ENCODE measurements at places on chromosomes 16 and 17. TPM values are rescaled to one million over a fixed set of nuclear protein-coding genes. Genes with fewer than 3 reads are reported as not detected.
A peak's percentile ranks its signal among the peaks of the same experiment; 100 is the strongest.

Gene OR3A3
- total RNA-seq, result not detected

Gene FKBP10
- 33.6 TPM for total RNA-seq

DNA sequence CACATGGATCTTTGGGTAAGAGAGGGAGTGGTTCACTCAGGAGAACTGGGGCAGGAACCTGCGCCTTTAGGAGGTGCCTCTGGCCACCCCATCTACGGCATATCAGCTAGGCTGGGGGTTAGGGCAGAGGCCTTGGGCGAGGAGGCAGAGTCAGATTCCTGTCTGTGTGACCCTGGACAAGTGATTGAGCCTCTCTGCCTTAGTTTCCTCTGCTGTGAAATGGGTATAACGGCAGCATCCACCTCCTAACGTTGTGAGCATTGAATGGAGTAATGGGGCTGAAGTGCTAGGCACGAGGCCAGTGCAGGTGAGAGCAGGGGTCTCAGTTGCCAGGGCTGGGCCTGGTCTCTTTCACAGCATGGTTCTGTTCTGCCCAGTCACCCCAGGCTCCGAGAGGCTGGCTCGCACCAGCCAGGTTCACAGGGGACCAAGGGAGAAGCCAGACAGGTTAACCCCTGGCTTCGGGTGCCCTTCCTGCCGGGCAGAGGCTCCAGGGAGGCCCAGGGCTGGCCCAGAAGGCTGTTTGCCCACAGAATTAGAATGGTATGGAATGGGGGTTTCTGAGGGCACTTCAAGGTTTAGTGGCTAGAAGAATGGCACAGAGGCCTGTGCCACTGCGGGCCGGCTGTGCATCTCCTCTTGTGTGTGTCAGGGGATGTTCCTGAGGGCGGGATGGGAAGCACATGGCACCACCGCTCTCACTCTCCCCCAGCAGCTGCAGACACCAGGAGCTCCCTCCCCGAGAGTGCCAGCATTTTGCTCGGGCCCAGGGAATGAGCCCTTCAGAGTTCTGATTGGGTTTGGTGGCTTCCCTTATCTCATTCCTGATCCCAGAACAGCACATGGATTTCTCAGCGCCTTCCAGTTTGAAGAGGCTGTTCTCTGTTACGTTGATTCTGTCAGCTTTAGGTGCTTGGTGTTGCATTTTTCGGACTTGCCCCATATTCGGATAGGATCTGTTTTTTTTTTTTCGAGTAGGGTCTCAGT is 23.8 kb downstream of the UNC13D start:
- H3K36me3 ChIP-seq, result peaks cover 27% of the 10 kb centered on the region
- H3K4me3 ChIP-seq, result no peak overlapping the region
- DNase-seq, result no peak
- H3K4me1 ChIP-seq, result peaks cover 21% of the 10 kb centered on the region
- H3K27me3 ChIP-seq, result no peaks in the 10 kb centered on the region
- no peak overlapping the region for H3K27ac ChIP-seq

DNA sequence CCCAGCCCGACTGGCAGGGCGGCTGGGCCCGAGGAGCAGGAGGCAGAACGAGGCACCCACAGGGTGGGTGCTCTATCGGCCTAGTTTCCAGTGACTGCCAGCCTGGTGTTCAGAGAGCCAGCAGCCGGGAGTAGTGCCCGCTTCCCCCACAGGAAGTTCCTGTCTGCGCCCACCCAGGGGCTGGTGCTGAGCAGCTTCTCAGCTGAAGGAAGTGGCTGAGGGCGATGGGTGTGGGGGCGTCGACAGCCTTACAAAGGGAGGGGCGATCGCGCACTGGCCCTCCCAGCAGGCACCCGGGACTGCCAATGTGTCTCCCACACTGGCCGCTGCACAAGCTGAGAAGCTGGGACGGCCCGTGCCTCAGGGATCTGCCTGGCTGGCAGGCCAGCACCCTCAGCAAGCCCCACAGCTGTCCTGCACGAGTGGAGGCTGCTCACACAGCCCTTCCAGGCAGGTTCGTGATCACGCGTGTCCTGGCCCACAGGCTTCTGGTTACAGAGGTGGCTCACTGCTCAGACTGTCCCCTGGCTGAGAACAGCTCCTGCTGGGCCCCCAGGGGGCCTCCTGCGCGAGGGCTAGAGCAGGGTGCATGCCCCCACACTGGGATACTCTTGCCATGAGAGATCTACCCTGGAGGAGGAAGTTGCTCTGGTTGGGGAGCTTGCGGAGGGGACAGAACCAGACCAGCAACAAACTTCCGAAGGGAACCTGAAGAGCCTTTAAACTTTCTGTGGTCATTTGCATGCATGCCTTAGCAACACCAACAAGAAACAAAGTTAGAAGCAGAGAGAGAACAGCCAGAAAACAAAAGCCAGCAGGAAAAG is 2.5 kb downstream of the RNF166 start:
- no peak overlapping the region for H3K27ac ChIP-seq
- H3K4me1 ChIP-seq, result peaks cover 34% of the 10 kb centered on the region
- peak; percentile 71 for DNase-seq
- no peaks in the 10 kb centered on the region for H3K36me3 ChIP-seq
- H3K4me3 ChIP-seq, result no peak overlapping the region

DNA sequence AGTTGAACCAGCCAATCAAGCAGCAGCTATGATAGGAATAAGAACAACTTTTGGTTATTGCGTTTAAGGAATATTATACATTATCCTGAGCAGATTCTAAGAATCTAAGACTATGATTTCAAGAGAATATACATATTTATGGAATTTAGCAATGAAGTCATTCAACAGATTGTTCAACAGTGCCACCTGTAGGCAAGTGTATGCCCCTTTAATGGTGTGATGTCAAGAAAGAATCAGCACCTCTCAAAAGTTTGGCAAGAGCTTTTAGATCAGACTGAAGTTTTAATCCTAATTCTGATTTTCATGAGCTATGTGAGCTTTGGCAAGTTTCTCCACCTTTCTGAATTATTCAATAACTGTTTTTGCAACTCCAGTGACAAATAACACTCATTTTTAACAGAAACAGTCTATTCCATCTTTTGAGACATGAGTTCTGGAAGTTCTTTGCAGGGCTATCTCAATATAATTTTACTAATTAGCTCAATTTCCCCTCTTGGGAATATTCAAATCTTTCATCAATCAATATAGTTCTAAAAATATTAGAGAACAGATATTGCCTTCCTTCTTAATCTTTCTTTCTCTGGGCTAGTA is 474.3 kb upstream of the TOM1L1 start:
- no peak for DNase-seq
- no peaks in the 10 kb centered on the region for H3K4me1 ChIP-seq
- H3K27ac ChIP-seq, result no peak overlapping the region
- H3K36me3 ChIP-seq, result no peaks in the 10 kb centered on the region

DNA sequence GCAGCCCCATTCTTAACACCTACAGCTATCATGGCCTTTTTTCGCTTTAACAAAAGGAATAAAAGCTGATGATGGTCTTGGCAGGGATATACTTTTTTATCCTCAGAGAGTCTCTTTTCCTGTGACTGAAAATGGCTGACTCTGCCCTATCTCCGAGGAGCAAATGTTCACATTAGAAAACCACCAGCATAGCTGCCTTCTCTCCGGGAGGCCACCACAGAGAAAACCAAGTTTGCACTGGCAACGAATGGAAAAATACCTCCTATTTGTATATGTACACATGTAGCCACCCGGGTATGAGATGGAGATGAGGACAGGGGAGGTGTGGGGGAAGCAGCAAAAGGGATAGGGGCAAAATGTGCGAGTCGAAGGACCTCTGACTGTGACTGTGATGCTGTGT is 88.2 kb downstream of the STX8 start:
- no peak overlapping the region for H3K4me3 ChIP-seq
- no peak overlapping the region for H3K27ac ChIP-seq
- H3K4me1 ChIP-seq, result no peaks in the 10 kb centered on the region

DNA sequence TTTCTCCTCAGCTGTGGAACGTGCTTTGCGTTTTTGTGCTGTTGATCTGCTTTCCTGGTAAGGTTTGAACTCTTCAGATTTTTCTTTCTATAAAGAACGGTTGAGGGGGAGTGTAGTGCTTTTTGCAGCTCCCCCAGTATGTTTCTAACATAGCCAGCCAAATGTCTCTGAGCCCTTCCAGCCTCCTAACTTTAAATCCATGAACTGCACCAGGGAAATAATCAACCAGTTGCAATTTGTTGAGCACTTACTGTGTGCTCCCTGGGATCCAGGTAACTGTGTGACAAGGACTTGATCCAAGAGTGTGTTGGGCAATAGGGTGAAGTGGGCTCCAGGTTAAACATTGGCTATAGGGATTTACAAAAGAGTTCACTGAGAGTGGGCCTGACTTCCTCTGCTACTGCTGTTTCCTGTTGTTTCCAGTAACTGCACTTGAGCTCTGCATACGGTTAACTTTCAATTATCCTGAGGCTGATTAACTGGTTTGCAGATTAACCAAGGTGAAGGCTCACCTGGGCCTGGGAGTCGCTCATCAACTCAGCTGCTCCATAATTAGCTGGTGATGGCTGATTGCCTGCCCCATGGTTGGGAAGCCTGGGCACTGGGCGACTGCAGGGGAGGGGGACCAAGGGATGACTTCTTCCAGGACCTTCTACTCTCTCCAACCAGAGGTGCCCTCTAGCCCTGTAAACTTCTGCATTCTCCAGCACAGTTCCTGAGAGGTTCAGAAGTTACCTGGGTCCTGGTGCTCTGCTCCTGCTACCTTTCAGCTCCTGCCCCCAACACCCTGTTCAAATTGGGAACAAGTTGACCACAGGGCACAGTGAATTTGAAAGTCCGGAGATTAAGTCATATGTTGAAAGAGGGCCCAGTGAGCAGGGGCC is 19.5 kb downstream of the HLF start:
- peak overlapping the region; percentile 72 for H3K27ac ChIP-seq
- no peaks in the 10 kb centered on the region for H3K36me3 ChIP-seq
- H3K27me3 ChIP-seq, result no peaks in the 10 kb centered on the region
- H3K4me3 ChIP-seq, result no peak overlapping the region
- peak; percentile 42 for DNase-seq
